ENCODE measurements at places on chromosomes 7 and 10.

DNA sequence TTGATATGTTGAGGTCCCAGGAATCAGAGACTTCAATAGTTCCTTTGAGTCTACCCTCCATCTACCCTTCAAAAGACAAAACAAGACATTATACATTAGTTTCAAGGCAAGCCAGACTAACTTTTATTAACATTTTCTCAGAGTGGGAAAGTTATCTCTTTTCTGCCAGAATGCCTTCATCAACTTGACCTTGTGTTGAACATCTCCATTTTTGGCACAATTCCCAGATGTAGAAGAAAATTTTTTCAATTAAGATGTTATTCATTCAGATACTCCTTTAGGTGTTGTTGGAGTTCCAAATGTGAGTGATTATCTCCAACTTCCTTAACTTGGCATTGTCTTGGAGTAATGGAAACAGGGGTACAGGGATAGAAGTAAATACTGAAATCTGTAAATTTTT lies 59.1 kb downstream of the NRF1 start:
- no peak for DNase-seq

GRCh38 chr7:113087071-113087998 lies 708 bp upstream of the GPR85 start:
- no peak for DNase-seq

- DNase-seq: no peak
These were observed 108.8 kb upstream of the PCLO start for GRCh38 chr7:83271212-83272099.

- DNase-seq: no peak
These were observed 100.1 kb downstream of the HIP1 start for GRCh38 chr7:75638594-75639070.

GRCh38 chr7:17489961-17490360 lies 191.5 kb downstream of the AHR start:
- DNase-seq: no peak

GRCh38 chr10:30995081-30995770 lies 36.4 kb downstream of the ZNF438 start:
- DNase-seq: no peak

- no peak for DNase-seq
These were observed 260.1 kb downstream of the WDR37 start for GRCh38 chr10:1316121-1316808.

DNA sequence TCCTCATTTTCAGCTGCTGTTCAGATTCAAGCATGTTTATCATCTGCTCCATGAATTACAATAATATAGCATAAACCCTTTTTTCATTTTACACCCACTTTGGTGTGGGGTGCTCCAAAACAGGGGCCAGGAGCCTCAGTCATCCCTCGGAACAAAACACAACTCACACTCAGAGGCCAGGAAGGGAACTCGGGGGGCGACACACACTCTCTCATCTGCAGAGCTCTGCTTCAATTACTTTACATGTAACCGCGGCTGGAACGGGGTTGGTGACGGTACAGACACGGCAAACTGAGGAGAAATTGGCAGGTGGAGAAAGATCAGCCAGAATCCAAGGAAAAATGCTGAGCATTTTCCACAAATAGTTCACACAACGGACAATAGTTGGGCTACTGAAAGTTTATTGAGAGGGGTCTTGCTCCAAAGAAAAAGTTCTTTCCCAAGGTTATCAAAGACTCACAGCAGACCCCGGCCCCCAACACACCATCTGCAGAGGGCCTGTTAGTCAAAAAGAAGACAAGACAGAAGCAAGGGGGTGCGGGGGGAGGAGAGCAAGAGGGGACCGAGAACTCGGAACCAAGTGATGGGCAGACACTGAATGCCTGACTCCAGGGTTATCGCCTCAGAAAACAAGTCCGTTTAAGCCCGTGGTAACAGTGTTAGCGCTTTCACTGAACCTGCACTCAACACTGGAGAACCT lies 20.5 kb downstream of the DIP2C start:
- DNase-seq: no peak

- no peak for DNase-seq
These were observed 154.1 kb downstream of the LHFPL3 start for GRCh38 chr7:104482362-104483037.

DNA sequence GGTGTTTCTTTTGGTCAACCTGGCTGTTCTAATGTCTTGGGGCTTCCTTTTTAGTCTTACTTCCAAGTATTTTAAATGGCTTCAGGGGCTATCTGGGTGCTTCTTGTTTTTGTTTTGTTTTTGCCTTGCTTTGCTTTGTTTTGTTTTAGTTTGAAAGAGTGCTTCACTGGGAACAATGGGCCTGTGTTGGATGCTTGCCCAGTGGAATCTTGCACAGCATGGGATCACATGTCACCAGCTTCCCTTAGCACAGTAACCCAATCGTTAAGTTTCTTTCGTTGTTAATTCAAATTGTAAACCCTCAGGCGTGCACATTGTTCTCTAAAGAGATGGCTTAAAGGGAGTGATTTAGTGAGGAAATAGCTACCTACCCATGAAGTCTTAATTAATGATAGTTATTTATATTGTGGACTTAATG lies 8.9 kb downstream of the COL17A1 start:
- no peak for DNase-seq

DNA sequence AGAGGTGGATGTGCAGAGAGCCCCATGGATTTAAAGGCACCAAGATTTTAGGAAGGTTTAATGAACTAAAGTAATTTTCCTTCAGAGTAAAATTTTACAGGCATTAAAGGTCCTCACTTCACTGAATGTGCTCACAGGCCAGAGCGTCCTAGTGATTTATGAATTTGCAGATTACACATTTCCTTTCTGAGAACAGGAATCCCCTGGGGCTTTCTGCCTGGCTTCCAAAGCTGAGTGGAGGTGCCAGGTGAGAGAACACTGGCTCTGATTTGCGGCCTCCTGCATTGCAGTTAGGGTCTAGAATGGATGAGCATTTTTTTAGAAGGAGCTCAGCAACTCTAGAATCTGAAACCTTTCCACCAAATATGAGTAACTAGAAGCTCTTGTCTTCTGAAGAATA lies 194.3 kb downstream of the SORCS3 start:
- DNase-seq: no peak

GRCh38 chr7:158358926-158359645 lies 228.5 kb downstream of the PTPRN2 start:
- no peak for DNase-seq

GRCh38 chr10:71801361-71801760 lies 28.0 kb upstream of the VSIR start:
- DNase-seq: no peak

- DNase-seq: no peak
These were observed 523.6 kb downstream of the KIF20B start for GRCh38 chr10:90224791-90225566.
